Mesothelial cell of epicardium (in vitro differentiated cells): ENCODE measurements at places on chromosomes 6 and 20. TPM values are rescaled to one million over a fixed set of nuclear protein-coding genes. Genes with fewer than 3 reads are reported as not detected.

GRCh38 chr20:29430531-29430930 lies 1826.9 kb upstream of the DEFB115 start:
- DNase-seq, result no peak

DNA sequence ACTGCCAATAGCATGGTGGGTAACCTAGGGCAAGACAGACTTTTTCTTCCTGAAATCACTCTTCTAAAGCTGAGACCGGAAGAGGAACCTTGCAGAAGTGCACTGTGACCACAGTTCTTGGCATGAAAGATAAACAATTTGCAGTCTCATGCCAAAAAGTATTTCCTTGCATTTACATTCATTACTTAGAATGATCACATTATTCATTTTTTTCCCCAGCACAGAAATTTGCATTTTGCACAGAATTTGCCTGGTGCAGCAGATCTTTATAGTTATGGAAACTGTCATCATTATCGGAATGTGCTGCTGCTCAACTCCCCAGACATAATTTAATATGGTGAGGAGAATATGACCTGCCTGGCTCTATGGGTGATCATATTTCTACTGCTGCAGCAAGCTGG lies 42.2 kb upstream of the EDN3 start:
- DNase-seq, result no peak

- DNase-seq, result no peak
Observed at GRCh38 chr20:43682446-43682845, 15.5 kb downstream of the MYBL2 start.

DNA sequence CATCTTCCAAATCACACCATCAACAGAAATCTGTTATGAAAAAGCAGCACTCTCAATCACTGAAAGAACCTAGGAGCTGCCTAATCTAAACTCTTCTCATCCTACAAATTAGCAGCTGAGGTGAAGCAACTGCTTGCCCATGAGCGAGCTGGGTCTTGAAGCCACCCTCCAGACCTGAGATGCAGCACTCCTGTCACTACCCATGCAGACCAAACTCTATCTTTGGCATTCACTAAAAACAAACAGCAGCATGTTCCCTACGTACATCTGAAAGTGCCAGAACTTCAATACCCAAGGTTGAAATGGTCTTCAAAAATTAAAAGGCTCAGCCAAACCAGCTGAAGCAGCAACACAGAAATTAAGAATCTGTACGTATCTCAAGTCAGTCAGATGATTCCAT lies 14.3 kb downstream of the ADNP start:
- DNase-seq, result no peak

The DEFB124 gene
- total RNA-seq, result not detected in 3 replicates

- no peak for DNase-seq
Observed at GRCh38 chr6:109896341-109896740, 81.8 kb upstream of the GPR6 start.

The RIPOR3 gene
- 18.8 to 20.0 TPM (median 19.2 TPM) in 3 replicates for total RNA-seq

The NEU1 gene
- total RNA-seq, result 23.2 to 24.7 TPM (median 24.4 TPM) in 3 replicates

The SPTLC3 gene
- 27.0 to 28.5 TPM (median 27.7 TPM) in 3 replicates for total RNA-seq

DNA sequence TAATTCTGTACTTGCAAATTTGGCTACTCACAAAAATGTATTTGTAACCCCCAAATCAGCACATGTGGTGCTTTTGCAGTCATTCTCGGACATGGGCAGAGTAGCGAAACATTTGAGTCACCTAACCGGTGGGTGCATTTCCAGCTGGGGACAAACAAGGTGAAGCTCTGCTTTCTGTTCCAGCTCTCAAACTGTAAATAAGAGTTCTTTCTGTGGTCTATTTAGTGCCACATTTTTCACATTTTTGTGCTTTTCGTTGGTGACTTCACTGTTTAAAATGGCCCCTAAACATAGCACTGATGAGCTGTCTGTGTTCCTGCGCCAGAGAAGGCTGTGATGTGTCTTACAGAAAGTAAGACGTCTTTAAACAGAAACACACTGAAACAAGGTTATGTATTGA lies 244.5 kb downstream of the CDC5L start:
- no peak for DNase-seq

- no peak for DNase-seq
Observed at GRCh38 chr6:39353698-39354315, 31.3 kb upstream of the KCNK16 start.

GRCh38 chr20:17468073-17468840 lies 62.9 kb downstream of the BFSP1 start:
- DNase-seq, result no peak

GRCh38 chr6:81534934-81535465 lies 217.5 kb downstream of the TENT5A start:
- no peak for DNase-seq

- DNase-seq, result no peak
Observed at GRCh38 chr6:136466777-136467176, 83.4 kb downstream of the MAP7 start.

The FAM229B gene
- 21.7 to 23.6 TPM (median 22.7 TPM) in 3 replicates for total RNA-seq

DNA sequence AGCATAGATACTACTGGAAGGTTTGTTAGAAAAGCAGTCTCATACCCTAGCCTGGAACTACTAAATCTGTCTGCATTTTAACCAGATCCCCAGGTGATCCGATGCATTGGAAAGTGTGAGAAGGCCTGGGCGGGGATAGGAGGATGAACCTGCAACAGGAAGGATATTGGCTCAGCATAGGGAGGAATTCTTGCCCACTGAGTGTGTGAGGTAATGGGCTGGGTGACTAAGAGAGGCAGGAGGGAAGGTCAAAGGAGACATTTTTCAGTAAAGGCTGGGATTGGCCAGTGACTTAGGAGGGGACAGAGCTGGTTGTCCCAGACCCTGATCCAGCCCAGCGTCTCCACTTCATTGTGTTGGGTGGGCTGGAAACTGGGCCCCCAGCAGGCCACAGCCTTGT lies 191.0 kb upstream of the LRFN2 start:
- DNase-seq, result no peak

DNA sequence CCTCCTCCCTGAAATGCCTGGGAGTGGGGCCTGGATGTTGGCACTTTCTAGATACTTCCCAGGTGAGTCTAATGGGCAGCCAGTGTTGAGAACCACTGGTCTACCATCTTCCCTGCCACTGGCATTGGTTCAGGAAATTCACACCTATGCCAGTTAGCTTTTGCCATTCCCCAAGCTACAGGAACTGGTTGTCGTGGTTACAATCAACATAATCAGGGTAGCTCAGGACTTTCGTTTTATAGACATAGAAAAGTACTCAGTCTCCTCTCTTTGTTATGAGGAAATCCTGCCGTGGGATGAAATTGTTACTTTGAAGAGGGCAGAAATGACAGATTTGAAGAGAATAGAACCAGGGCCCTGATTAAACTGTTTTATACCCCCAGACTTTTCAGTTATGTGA lies 127.9 kb upstream of the FOXO3 start:
- no peak for DNase-seq

DNA sequence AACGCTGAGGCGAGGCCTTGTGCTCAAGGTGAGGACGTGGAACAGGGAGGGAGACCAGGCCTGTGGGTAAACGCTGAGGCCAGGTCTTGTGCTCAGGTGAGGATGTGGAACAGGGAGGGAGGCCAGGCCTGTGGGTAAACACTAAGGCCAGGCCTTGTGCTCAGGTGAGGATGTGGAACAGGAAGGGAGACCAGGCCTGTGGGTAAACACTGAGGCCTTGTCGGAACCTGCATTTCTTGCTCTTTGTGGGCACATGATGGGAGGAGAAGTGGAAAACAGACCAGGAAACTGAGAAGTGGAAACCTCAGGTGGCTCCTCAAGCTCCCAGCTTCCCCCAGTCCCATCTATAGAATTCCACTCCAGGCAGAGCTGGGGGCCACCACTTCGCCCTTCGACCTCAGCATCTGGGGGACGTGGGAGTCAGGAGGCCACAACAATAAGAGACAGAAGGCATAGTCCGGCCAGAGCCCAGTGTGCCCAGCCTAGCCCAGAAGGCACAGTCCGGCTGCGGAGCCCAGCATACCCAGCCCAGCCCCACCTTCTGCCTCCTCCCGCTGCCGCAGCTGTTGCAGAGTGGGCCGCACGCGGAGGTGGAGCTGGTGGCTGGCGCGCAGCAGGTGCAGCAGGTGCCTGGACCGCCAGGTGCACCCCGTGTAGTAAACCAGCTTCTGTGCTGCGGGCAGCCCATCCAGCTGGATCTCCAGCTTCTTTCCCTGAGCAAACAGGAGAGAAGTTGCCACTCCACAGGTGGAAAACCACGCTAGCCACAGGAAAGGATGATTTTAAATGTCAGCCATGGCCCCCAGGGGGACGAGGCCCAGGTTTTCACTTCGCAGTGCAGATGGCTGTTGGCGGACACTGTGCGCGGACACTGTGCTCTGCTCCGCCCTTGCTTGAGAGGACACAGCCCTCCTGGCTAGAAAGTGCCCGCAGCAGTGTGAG lies 17.5 kb downstream of the FRMD1 start:
- DNase-seq, result no peak

GRCh38 chr20:20603339-20603990 lies 109.0 kb downstream of the RALGAPA2 start:
- no peak for DNase-seq

DNA sequence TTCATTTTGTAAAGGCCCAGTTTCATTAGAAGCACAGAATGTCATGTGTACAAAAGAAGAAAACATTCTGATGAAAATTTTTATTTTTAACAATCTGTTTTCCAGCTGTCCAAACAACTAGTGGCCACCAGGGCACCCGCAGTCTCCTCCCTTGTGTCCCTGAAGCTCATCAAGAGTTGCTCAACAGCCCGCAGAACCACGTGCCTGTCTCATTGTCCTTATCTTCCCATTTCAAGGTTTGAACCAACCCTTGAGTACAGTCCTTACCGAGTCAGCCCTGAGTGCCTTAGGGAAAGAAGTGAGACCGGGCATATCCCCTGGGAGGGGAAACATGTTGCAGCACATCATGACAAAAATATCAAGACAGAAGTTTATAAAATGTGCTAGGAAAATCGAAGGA lies 15.9 kb upstream of the ZNF133 start:
- DNase-seq, result no peak

DNA sequence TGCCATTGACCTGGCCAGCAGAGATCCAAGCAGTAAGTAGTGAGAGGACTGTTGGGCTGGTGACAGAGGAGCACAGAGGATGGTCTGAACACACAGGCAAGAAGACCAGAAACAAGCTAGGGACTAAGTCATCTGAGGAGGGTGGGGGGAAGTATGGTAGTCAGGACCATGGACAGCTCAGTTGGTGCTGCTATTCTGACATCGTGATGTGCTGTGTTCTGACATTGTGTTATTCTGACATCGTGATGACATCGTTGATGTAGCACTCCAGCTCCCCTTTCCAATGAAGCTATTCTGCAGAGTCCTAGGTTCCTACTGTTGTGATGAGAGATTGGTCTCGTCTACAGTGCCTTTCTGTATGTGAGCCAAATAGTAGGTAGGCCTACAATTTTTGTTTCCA lies 28.7 kb downstream of the CFAP206 start:
- peak; percentile 76 for DNase-seq

The REM1 gene
- total RNA-seq, result not detected in 3 replicates

- DNase-seq, result no peak
Observed at GRCh38 chr6:15969236-15969778, 159.6 kb upstream of the MYLIP start.

The PHACTR3 gene
- total RNA-seq, result 0.11 to 0.16 TPM (median 0.16 TPM) in 3 replicates

The HLA-DPA1 gene
- 2.0 to 2.2 TPM (median 2.0 TPM) in 3 replicates for total RNA-seq

GRCh38 chr20:54510541-54511129 lies 35.2 kb downstream of the DOK5 start:
- DNase-seq, result no peak

- no peak for DNase-seq
Observed at GRCh38 chr6:82072751-82073150, 174.8 kb downstream of the IBTK start.

The ISM1 gene
- 5.0 to 6.0 TPM (median 5.6 TPM) in 3 replicates for total RNA-seq

- DNase-seq, result no peak
Observed at GRCh38 chr6:93858213-93858612, 438.9 kb upstream of the EPHA7 start.

GRCh38 chr6:94680669-94681212 lies 896.6 kb upstream of the MANEA start:
- no peak for DNase-seq

DNA sequence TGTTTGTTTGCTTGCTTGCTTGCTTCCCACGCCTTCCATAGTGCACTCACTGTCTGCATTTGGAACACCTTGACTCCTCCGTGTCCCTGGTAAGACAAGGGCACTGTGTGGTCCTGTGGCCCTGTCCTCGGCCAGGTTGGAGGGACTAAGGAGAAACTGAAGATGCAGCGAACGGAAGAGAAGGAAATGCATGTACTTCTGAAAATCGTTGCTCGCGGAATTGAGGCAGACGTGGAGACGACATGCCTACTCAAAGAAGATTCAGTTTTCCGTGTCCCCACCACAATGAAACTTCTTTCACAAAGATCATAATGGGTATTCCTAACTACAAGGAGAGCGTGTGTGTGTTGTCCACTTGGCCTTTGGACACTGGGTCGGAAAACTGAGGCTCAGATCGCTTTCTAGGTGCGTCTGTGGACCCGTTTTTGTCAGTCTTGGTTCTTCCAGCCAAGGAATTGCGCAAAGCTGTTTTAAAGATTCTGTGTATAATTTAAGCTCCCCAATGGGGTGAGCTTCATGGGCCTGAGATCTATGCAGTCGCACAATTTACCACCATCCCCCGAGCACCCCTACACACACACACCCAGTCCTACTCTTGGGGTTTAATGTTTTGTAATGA lies 120.4 kb upstream of the ZNF184 start:
- DNase-seq, result no peak

- DNase-seq, result no peak
Observed at GRCh38 chr6:93915961-93916360, 496.6 kb upstream of the EPHA7 start.

DNA sequence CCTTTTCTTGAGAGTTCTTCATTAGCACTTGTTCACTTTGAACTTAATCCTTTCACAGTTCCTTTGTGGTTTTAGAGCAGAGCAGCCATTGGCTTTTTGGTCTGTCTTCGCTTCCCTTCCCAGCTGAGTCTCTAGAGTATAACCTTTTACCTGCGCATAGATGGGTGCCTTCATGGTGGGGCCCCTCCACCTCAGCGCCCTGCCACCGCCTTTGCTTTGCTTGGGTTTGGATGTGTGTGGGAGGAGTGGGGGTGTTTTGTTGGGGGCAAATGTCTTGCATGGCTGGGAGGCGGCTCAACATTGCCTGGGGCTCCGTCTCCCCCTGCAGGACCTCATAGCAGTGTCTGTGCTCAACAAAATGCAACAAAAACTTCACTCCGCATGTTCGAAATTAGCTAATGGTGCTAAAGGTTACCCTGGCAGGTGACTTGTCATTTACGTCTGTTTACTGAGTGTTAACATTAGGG lies 11.9 kb downstream of the PYGB start:
- no peak for DNase-seq

GRCh38 chr6:146915671-146916127 lies 288.5 kb upstream of the STXBP5 start:
- DNase-seq, result no peak

GRCh38 chr6:141641406-141641805 lies 491.3 kb upstream of the GJE1 start:
- DNase-seq, result no peak

DNA sequence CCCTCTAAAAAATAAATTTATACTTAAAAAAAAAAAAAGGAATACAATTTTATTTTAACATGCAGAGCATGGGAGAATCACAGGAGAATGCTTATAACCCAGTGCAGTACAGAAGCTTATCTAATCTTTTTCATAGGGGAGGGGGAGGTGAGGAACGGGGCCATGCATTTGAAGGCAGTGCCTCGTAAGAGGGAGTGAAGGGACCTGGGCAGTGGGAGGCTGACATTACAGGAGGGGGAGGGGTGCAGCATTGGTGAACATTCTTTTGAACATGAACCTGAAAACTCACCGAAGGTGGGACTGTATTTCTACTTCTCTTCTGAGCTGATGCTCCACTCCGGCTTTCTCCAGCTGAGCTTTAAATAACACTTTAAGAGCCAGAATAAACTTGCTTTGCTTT lies 9.3 kb downstream of the AURKA start:
- DNase-seq, result no peak
